Pancreas (tissue), 10 donors: ENCODE measurements at places on chromosomes 16 and 17. TPM values are rescaled to one million over a fixed set of nuclear protein-coding genes. Genes with fewer than 3 reads are reported as not detected.
A peak's percentile ranks its signal among the peaks of the same experiment; 100 is the strongest.

- H3K27me3 ChIP-seq, result no peaks in the 10 kb centered on the region
- peaks cover 19% of the 10 kb centered on the region for H3K4me1 ChIP-seq
- DNase-seq, result no peak
- H3K36me3 ChIP-seq, result no peaks in the 10 kb centered on the region
- peak overlapping the region; percentile 32 for H3K4me3 ChIP-seq
Measured at GRCh38 chr17:7045492-7046126, 1.7 kb upstream of the SLC16A11 start.

The KRT13 gene
- polyA plus RNA-seq, result 11.9 TPM

- H3K4me1 ChIP-seq, result peaks cover 47% of the 10 kb centered on the region
- H3K4me3 ChIP-seq, result no peak overlapping the region
- DNase-seq, result peak; percentile 71
- H3K27ac ChIP-seq, result peak overlapping the region; percentile 77
- no peaks in the 10 kb centered on the region for H3K27me3 ChIP-seq
- H3K36me3 ChIP-seq, result no peaks in the 10 kb centered on the region
Measured at GRCh38 chr17:77146882-77147281, 6.1 kb downstream of the SEC14L1 start.

The GP1BA gene
- polyA plus RNA-seq, result 0.11 TPM

- H3K36me3 ChIP-seq, result peaks cover 3% of the 10 kb centered on the region
- no peak overlapping the region for H3K27ac ChIP-seq
- no peak overlapping the region for H3K4me3 ChIP-seq
- H3K4me1 ChIP-seq, result peaks cover 17% of the 10 kb centered on the region
Measured at GRCh38 chr17:2704031-2704889, 7.3 kb downstream of the CLUH start.
